ENCODE measurements at places on chromosomes 16 and 17. TPM values are rescaled to one million over a fixed set of nuclear protein-coding genes. Genes with fewer than 3 reads are reported as not detected.
A peak's percentile ranks its signal among the peaks of the same experiment; 100 is the strongest.

GRCh38 chr17:66143657-66144282, 48.2 kb downstream of the CEP112 start:
- H3K4me3 ChIP-seq: no peak overlapping the region
- no peak overlapping the region for H3K27ac ChIP-seq

DNA sequence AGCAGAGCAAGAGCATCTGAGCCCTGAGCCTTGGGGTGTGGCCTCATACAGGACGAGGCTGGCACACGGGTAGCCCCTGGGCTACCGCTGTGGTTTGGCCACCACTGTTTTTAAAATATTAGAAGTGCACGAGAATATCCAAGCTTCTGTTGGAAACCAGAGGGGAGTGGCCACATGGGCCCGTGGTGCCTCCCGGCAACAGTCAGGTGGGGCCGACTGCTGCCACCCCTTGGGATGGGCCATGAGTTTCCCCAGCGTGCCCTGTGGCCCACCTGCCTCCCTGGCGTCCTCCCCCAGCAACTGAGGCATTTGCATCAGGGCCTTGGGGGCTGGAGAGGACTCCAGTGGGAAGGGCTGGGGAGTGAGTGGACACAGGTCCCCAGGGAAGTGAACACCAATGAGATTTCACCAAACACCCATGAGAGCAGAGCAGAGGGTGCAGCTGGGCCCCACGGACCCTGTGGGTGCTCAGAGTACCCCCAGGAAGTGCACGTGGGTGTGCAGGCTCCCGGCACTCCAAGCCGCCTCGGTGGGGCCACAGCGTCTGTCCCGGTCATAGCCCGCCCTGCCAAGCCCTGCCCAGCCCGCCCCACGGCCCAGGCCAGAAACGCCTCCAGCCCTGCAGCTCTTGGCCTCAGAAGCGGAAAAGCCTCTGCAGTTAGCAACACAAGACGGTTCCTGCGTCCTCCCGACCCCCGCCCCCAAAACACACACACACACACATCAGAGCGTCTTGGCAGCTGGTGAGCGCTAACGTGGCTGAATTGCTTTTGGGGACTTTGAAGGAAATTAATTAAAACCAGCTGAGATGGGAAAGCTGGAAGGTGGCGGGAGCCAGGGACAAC, 22.7 kb downstream of the ZNF469 start:
- peak overlapping the region; percentile 13 for H3K4me3 ChIP-seq
- peak; percentile 74 for DNase-seq
- no peaks in the 10 kb centered on the region for H3K36me3 ChIP-seq
- H3K27ac ChIP-seq: peak overlapping the region; percentile 71
- peaks cover 5% of the 10 kb centered on the region for H3K4me1 ChIP-seq

- no peaks in the 10 kb centered on the region for H3K4me1 ChIP-seq
- H3K4me3 ChIP-seq: no peak overlapping the region
- no peaks in the 10 kb centered on the region for H3K36me3 ChIP-seq
- DNase-seq: no peak
- no peaks in the 10 kb centered on the region for H3K27me3 ChIP-seq
Observed at GRCh38 chr17:77647531-77647930, 311.0 kb upstream of the TNRC6C start.

DNA sequence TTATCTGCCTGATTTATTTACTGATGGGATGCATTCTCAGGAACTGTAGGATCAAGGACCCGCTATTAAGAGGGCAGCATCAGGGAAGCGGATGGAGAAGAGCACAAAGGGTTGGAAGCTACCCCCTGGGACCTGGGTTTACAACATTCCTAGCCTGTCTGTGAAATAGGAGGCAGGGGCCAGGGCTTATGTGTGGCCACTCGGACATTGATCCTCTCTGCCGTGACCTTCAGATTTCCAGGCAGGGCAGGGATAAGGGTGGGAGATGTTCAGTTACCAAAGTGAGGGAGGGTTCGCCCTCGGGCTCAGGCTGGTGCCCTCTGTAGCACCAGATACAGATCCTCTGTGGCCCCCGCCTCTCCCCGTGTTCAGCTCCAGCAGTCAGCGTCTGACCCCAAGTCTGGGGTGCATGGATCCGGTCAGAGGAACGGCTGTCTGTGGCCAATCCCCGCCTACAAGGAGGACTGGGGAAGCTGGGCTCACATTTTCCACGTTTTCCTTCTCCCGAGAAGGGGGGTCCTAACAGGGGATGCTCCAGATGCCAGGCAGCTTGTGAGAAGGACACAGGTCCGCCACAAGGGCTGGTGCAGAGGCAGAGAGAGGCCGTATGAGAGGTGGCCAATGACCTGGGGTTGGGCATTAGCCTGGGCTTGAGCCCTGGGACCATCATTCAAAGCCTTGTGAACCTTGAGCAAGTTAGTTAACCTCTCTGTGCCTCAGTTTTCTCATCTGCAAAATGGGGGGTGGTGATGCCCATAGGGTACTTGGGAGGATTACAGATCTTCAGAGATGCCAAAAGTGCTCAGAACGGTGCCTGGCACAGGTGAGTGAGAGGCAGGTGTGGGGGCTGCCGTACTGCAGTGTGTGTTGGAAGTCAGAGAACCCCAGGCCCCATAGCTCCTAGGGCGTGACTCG, 48.3 kb downstream of the ATP2C2 start:
- H3K36me3 ChIP-seq: no peaks in the 10 kb centered on the region
- DNase-seq: no peak
- H3K4me3 ChIP-seq: no peak overlapping the region
- no peaks in the 10 kb centered on the region for H3K27me3 ChIP-seq

DNA sequence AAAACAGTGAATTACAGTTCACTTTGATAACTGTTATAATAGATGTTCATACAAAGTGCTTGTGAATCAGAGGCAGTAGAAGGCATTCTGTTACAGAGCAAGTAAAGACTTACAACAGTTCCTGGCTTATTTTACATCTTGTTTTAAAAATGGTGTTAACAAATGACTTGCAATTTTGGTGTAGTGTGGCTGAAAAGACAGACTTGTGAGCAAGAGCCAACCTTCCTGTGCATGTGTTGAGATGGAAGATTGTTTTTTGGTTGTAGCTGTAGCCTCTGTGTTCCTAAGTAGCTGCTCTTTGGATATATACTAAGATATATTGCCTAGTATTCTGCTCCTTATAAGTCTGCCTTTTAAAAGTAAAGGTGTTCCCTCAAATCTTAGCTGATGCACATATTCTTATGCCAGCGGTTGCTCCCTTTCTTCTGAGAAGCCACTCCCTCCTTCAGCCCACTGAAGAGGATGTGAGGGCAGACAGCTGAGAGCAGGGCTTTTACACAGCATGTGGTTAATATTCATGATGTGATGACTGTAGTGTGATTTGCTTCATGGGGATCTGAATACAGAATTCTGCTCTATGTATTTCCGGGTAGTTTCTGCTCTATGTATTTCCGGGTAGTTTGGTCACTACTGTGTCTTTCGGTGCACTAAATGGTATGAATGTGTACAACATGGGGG, 182.3 kb downstream of the PHKB start:
- no peaks in the 10 kb centered on the region for H3K27me3 ChIP-seq
- no peak overlapping the region for H3K27ac ChIP-seq
- no peaks in the 10 kb centered on the region for H3K4me1 ChIP-seq
- H3K4me3 ChIP-seq: no peak overlapping the region

The CD300C gene
- 2.1 TPM for total RNA-seq

DNA sequence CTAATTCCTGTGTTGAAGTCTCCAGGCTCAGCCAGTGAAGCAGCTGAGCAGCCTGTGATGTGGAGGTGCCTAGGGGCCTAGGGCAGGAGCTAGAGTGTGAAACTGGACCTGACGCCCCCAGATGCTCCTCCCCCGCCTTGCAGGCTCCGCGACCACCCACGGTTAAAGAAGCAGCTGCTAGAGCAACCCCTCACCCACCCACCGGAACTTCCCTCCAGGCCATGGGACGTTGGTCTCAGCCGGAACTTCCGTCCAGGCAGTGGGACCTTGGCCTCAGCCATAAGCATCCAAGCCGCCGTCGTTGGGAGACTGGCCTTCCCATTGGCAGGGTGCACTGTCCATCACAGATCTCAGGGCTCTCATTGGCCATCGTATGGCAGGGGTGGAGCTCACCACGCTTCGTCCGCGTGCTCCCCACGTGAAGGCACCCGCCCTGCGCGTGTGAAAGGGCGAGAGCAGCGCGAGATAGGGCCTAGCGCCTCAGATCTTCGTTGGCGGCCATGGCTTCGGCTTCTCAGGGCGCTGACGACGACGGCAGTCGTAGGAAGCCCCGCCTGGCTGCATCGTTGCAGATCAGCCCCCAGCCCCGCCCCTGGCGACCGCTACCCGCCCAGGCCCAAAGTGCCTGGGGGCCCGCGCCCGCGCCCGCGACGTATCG, at the start of gene ADAD2:
ADAD2 (plus strand) TSS at position 427 of the 658 bp plus-strand sequence; CDS start at position 501, 74 bp downstream.
- no peak within 1 kb of the TSS for H3K27ac ChIP-seq
- H3K36me3 ChIP-seq: no peaks in the 10 kb centered on the region
- no peaks in the 10 kb centered on the region for H3K27me3 ChIP-seq

DNA sequence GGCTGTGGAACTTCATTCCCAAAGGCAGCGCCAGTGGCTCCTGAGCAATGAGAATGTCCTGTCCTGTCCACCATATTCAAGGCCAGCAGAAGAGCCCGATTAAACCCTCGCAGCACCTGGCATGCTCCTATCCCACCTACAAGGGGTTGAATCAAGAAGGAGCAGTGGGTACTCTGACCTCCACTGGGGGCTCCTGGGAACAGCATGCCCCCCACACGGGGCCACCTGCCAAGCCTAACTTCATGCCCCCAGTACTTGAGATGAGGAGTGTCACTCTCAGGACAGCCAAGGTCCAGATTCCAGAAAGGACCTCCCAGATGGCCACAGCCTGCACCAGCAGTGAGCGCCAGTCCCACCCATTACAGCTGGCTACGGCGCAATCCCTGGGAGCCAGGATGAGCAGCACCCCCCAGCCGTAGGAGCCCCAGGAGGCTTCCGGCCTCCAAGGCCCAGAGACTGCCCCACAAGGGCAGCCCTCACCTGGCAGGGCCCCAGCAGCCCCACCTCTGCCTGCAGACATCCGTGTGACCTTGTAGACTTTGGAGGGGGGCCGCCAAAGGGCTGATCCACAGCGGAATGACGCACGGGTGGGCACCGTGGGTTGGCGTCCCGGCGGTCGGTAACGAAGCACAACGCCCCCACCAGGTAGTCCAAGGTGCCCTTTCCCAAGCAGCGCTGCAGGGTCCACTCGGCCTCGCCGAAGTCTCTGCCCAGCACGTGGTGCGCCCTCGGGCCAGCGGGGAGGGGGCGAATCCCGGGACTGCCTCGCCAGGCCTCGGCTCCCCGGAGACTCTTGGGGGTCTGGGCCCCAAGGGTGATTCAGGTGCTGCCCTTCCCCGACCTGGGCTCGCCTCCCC, 1.0 kb upstream of the MPDU1 start:
- H3K27me3 ChIP-seq: no peaks in the 10 kb centered on the region
- peak overlapping the region; percentile 59 for H3K4me3 ChIP-seq
- H3K27ac ChIP-seq: peak overlapping the region; percentile 96
- no peaks in the 10 kb centered on the region for H3K36me3 ChIP-seq
- peaks cover 16% of the 10 kb centered on the region for H3K4me1 ChIP-seq

DNA sequence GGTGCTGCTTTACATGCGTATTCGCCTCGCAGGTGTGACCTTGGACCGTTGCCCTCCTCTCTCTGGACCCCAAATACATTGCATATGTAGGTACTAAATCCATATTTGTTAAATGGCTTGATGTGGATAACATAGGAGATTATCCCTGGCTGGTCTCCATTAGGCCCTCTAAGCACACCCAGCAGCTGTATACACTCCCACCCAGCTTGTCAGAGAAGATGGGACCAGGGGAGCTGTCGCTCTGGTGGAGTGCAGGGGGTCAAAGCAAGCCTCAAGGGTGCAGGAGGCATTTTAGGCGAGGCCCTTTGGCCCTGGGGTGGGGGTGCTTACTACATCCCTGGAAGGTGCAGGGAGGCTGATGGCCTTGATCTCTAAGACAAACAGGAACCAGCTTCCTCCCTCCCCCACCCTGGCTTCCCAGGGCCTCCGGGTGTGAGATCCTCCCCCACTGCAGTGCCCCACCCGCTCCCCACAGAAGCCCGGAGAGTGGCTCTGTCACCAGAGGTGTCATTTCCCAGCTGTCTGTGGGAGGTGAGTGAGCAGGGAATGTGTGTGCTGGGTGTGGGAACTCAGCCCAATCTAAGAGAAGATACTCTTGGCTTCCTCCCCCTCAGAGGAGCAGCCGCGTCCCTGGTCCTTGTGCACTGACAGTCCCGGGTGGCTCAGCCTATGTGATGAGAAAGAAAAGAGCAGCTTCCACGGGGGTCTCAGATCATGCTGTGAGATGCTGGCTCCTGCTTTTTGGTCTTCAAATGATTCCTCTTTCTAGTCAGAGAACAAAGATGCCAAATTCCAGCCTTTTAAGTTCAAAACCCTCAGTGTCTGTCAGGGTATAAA, 1.4 kb upstream of the VAMP2 start:
- no peaks in the 10 kb centered on the region for H3K36me3 ChIP-seq
- no peak overlapping the region for H3K4me3 ChIP-seq
- no peak for DNase-seq
- peak overlapping the region; percentile 100 for H3K27ac ChIP-seq
- no peaks in the 10 kb centered on the region for H3K27me3 ChIP-seq

The C16orf96 gene
- total RNA-seq: not detected

The KRTAP3-2 gene
- total RNA-seq: not detected

DNA sequence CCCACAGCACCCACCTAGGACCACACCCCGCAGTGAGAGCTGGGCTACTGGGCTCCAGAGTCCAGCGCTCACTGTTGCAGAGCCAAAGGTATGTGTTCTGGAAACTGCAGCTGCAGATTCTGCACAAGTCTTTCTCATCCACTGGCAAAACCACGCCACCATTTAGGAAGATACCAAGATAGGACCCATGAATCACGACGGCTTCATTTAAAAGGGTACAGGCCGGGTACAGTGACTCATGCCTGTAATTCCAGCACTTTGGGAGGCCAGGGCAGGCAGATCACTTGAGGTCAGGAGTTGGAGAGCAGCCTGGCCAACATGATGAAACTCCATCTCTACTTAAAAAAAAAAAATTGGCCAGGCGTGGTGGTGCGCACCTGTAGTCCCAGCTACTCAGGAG, 18.8 kb downstream of the FOXF1 start:
- H3K27me3 ChIP-seq: no peaks in the 10 kb centered on the region
- H3K27ac ChIP-seq: no peak overlapping the region
- H3K4me3 ChIP-seq: no peak overlapping the region

- no peak for DNase-seq
- no peaks in the 10 kb centered on the region for H3K4me1 ChIP-seq
- peaks cover 30% of the 10 kb centered on the region for H3K27me3 ChIP-seq
- no peak overlapping the region for H3K4me3 ChIP-seq
Observed at GRCh38 chr17:77948690-77949114, 9.8 kb upstream of the TNRC6C start.

The ANKRD40CL gene
- total RNA-seq: not detected

GRCh38 chr17:37744961-37745800, at the start of gene HNF1B:
Gene HNF1B (minus strand): TSS chr17:37745059. CDS start chr17:37744884, 175 bp downstream.
- H3K27me3 ChIP-seq: peaks cover 69% of the 10 kb centered on the region
- no peaks in the 10 kb centered on the region for H3K36me3 ChIP-seq
- peaks cover 16% of the 10 kb centered on the region for H3K4me1 ChIP-seq
- H3K27ac ChIP-seq: no peak within 1 kb of the TSS

GRCh38 chr16:54334208-54334607, 47.6 kb upstream of the IRX3 start:
- no peak overlapping the region for H3K4me3 ChIP-seq
- H3K27ac ChIP-seq: no peak overlapping the region
- no peaks in the 10 kb centered on the region for H3K27me3 ChIP-seq
- no peaks in the 10 kb centered on the region for H3K36me3 ChIP-seq
- DNase-seq: no peak

The C16orf74 gene
- total RNA-seq: 6.7 TPM

- H3K27me3 ChIP-seq: no peaks in the 10 kb centered on the region
- H3K36me3 ChIP-seq: no peaks in the 10 kb centered on the region
- no peak overlapping the region for H3K27ac ChIP-seq
Observed at GRCh38 chr17:74280093-74280513, 6.1 kb downstream of the DNAI2 start.

GRCh38 chr16:371515-372301, 1.4 kb upstream of the MRPL28 start:
- no peak overlapping the region for H3K27ac ChIP-seq
- H3K36me3 ChIP-seq: peaks cover 7% of the 10 kb centered on the region
- H3K4me1 ChIP-seq: peaks cover 6% of the 10 kb centered on the region

- H3K4me1 ChIP-seq: no peaks in the 10 kb centered on the region
- H3K36me3 ChIP-seq: no peaks in the 10 kb centered on the region
- H3K27me3 ChIP-seq: no peaks in the 10 kb centered on the region
- peak overlapping the region; percentile 83 for H3K27ac ChIP-seq
Observed at GRCh38 chr17:4247971-4248388, 15.8 kb downstream of the ANKFY1 start.

All from breast epithelium (tissue), 4 donors.